Skeletal muscle cell (primary cell): ENCODE measurements at places on chromosomes 7 and 10.

- peak; percentile 24 for DNase-seq
Observed at GRCh38 chr7:93890041-93890463, 501 bp downstream of the TFPI2 start.

- no peak for DNase-seq
Observed at GRCh38 chr10:24552346-24553016, 171.2 kb downstream of the ARHGAP21 start.

GRCh38 chr7:24573554-24574338 lies 494 bp downstream of the PALS2 start:
- DNase-seq, result no peak

GRCh38 chr7:129955993-129956543 lies 3.3 kb upstream of the UBE2H start:
- DNase-seq, result no peak

DNA sequence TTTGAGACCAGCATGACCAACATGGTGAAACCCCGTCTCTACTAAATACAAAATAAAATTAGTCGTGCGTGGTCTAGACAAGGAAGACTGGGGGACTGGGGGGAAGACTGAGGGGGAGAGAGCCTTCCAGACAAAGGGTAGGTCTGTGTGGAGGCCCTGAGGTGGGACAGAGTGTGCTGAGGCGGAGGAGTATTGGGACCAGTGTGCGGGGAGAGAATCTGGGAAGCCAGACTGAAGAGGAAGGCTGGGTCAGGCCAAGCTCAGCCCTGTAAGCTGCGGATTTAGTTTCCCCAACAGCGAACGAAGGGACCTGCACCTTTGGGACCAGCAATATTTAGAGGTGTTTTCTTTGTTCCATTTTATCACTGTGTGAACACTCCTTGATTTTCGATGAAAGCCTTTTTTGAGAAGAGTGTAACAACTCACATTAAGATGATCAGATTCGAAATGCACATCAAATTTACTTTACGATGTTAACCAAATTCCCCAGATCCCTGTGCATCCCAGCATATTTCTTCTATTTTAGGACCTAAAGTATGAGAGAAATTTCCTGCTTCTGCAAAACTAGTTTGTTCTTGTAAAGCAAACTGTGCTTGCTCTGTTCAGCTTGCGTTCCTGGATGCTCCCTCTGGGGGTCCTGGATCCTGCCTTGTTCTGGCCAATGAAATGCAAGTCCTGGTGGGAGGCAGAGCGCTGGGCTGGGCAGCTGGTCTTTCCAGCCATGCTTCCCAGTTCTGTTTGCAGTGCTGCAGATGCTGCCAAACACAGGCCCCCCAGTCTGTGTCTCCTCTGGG lies 39.4 kb downstream of the PLAU start:
- DNase-seq, result no peak

- no peak for DNase-seq
Observed at GRCh38 chr7:143510854-143511592, 33.4 kb downstream of the TAS2R41 start.

GRCh38 chr7:142365410-142365842 lies 107.6 kb upstream of the PRSS58 start:
- DNase-seq, result no peak

DNA sequence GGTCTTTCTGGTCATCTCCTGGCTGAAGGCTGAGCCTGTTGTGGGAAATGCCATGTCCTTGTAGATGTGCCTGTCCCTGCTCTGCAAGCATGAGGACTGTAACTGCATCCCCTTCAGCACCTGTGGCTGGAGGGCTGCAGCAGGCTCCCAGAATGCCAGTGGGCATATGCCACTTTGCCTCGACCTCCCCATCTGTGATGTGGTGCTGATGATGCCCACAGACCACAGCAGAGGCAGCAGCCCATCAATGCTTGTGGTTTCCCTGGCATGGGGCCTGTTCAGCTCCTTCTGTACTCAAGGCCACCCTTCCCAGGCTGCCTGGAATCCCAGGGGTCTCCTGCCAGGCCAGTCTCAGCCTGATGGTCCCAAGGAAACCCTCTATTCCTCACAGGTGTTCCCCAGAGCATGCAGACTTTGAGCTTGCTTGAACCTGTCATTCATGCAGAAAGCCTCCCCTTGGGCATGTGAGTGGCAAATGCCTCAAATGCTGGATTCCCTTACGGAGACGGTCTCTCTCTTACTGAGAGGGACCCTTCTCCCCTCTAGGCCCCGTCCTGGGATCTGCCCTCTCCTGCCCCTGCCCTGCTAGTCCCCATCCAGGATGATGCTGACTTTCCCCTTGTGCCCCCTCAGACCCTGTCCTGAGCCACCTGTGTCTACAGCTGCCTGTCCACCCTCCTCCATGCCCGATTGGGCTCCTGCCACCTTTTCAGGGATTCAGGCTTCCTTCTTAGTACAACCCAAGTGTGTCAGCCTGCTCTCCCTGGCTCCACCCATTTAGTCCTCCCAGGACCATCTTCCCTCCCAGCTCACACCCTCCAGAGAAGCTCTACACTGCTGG lies 50.9 kb upstream of the ANTXRL start:
- DNase-seq, result no peak

DNA sequence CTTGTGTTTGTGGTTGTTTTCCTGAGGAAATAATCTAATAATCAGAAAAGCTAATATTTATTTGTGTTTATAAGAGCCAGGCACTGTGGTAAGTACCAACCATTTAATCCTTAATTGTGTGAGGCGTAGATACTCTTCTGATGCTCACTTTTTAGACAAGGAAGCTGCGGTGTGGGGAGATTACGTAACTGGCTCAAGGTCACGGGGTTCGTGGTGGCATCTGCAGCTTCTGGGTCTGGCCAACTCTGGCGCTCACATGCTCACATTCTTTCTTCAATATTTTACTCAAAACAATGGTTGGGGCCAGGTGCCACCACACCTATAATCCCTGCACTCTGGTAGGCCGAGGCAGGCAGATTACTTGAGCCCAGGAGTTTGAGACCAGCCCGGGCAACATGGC lies 77.6 kb downstream of the RALA start:
- no peak for DNase-seq
